Aorta (tissue), 5 donors: ENCODE measurements at places on chromosomes 6 and 20. TPM values are rescaled to one million over a fixed set of nuclear protein-coding genes. Genes with fewer than 3 reads are reported as not detected.

Gene SENP6
- total RNA-seq: 141 TPM

Gene HNF4A
- total RNA-seq: not detected

- no peaks in the 10 kb centered on the region for H3K36me3 ChIP-seq
- DNase-seq: no peak
- H3K27me3 ChIP-seq: no peaks in the 10 kb centered on the region
- no peaks in the 10 kb centered on the region for H3K4me1 ChIP-seq
- H3K4me3 ChIP-seq: no peak overlapping the region
Measured at GRCh38 chr6:129902681-129903080, 41.6 kb upstream of the TMEM244 start.

- no peaks in the 10 kb centered on the region for H3K36me3 ChIP-seq
- H3K4me1 ChIP-seq: no peaks in the 10 kb centered on the region
- no peak overlapping the region for H3K27ac ChIP-seq
Measured at GRCh38 chr6:136501096-136501495, 49.1 kb downstream of the MAP7 start.

DNA sequence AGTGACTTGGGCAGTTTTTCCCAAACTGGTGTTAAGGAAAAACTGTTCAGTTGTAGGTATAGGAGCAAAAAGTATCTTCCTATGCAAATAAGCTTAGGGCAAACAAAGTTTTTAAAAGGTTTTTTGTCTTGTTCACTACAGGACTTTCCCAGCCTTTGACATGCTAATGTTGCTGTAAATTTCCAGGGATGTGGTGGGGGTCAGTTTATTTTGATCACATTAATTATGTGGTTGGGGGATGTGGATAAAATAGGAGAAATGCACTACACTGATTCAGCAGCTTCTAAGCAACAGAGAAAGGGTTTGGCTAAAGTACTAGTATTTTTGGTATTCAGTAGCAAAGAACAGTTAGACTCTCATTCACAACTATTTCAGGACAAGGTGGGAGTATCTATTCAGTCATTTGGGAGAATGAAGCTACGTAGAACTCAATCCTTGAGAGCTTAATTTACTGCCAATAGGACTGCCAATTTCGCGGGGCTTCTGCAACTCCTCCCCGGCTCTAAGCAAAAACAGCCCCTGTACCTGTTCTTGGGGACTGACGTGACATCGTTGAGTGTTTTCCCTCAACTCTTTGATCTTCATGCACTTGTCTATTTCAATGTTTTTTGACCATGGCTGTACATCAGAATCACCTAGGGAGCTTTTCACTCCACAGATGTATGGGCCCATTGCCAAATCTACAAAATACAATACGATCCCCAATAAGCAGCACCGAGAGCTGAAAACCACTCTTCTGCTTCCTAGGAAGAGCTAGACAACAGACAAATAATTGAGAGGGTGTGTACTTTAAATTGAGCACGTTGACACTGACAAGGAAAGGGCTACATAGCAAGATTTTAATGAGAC lies 94.8 kb upstream of the NHSL1 start:
- no peaks in the 10 kb centered on the region for H3K27me3 ChIP-seq
- no peak overlapping the region for H3K27ac ChIP-seq
- DNase-seq: no peak
- H3K36me3 ChIP-seq: no peaks in the 10 kb centered on the region

DNA sequence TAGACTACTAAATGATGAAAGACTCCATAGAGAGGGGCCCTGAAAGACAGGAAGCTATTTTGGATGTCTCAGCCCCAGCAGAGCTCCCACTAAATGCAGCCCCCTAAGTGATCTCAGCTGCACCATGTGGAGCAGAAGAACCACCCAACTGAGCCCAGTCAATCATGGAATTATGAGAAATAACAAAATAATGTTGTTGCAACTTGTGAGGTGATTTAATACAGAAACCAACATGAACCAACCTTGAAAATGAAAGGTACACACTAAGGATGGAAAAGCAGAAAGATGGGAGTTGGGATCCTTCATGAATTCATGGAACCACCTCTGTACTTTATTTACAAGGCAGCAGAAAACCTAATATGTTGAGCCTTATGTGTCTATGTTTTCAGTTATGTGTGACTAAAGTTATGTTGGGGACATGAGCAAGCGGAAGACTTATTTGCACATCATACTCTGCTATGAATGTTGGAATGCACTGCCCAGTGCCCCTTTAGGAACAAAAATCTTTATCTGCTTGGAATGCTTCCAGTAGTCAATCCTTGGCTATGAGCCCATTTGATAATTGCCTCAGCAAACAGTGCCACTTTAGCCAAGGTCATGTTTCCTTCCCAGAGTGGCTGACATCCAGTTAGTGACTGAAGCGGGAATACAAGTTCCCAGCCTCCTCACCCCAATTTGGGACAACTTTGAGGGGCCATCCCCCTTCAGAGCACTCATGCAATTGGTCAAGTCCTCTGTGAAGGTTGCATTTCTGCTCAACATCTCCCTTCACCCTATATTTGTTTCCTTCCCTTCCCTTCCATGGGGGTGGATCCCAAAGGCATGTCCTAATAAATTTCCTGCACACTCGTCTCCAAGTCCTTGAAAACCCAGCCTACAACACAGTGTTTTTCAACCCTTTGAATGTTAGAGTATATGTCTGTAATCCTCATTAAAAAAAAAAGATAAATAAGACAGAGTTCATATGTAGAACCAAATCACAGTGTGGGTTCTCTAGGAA lies 18.4 kb downstream of the TP53RK start:
- no peak overlapping the region for H3K27ac ChIP-seq
- DNase-seq: no peak
- no peaks in the 10 kb centered on the region for H3K27me3 ChIP-seq

Gene TMEM217
- 2.7 TPM for total RNA-seq

Gene EEF1A2
- total RNA-seq: 1.5 TPM

Gene MOG
- total RNA-seq: not detected

- H3K27ac ChIP-seq: no peak overlapping the region
- H3K4me1 ChIP-seq: no peaks in the 10 kb centered on the region
- H3K27me3 ChIP-seq: no peaks in the 10 kb centered on the region
- no peak for DNase-seq
Measured at GRCh38 chr20:46361381-46361780, 45.0 kb downstream of the ELMO2 start.

- no peak overlapping the region for H3K4me3 ChIP-seq
- no peak for DNase-seq
- H3K4me1 ChIP-seq: no peaks in the 10 kb centered on the region
Measured at GRCh38 chr6:22583230-22583629, 13.9 kb downstream of the HDGFL1 start.

DNA sequence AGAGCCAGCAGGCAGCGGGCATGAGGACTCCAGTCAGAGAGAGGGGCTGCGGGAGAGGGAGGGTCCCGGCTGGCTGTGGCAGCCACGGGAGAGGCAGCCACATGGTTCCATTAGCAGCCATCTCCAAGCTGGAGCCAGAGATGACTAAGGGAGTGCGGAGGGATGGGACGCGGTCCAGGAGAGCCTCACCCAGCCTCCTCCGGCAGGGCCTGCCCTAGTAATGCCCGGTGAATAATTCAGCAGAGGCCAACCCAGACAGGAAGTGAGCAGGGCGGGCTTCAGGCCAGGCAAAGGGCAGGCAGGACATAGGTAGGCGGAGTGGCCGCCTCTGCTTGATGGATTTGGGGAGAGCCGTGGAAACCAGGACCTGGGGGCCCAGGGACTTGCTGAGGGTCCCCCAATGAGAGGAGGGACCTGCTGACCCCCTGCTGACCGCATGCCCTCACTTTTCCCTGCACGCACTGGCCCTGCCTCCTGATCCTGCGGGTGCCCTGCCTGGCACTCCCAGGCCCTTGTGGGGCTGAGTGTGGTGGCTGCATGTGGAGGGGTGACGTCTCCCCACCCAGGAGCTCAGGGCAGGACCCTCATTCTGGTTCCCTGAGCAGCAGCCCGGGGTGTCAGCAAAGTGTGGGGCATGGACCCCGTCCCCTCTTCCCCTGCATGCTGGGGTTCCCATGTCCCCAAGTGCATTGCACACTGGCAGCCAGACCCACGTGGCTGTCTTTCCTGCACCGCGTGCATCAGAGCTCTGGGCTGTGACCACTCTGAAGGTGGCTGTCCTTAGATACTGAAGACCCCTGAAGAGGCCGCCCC lies 51.8 kb upstream of the SLCO4A1 start:
- no peak overlapping the region for H3K27ac ChIP-seq
- no peaks in the 10 kb centered on the region for H3K27me3 ChIP-seq
- no peaks in the 10 kb centered on the region for H3K36me3 ChIP-seq

DNA sequence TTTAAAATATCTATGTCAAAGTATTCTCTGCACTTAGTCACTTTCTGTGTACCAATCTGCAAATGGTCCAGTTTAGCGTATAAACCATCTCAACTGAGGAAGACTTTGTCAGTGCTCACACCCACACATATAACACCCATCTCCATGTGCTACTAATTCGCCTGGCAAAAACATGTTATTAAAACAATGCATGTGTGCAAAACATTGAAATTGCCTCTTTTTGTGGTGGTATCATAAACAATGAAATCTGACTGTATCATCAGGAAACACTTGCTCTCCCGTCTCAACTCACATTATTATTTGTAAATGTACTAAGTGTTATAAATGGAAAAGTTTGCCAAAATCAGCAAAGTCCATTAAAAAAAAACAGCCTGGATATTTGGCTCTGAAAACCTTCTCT lies 105.9 kb upstream of the FOXC1 start:
- H3K27ac ChIP-seq: no peak overlapping the region
- no peak overlapping the region for H3K4me3 ChIP-seq
- no peaks in the 10 kb centered on the region for H3K27me3 ChIP-seq
- H3K4me1 ChIP-seq: no peaks in the 10 kb centered on the region
- DNase-seq: no peak

Gene GMNN
- 10.2 TPM for total RNA-seq

DNA sequence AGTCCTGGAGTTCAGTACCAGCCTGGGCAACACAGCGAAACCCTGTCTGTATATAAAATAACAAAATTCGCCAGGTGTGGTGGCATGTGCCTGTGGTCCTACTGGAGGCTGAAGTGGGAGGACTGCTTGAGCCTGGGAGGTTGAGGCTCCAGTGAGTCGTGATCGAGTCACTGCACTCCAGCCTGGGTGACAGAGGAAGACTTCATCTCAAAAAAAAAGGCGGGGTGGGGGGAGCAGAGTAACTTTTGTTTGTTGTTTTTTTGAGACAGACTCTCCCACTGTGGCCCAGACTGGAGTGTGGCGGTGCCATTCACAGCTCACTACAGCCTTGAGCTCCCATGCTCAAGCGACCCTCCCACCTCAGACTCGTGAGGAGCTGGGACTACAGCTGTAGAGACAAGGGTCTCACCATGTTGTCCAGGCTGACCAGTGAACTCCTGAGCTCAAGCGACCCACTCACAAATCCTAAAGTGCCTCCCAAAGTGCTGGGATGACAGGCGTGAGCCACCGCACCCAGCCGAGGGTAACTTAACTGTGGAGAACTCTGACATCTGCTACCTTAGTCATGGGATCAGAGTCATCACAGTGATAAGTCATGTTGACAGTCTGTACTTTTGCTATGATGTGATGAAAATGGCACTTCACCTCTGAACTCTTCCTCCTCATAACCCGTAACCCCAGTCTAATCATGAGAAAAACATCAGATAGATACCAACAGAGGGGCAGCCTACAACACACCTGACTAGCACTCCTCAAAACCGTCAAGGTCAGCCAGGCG lies 16.5 kb downstream of the PEDS1 start:
- H3K36me3 ChIP-seq: no peaks in the 10 kb centered on the region
- no peak overlapping the region for H3K4me3 ChIP-seq
- H3K4me1 ChIP-seq: no peaks in the 10 kb centered on the region
- DNase-seq: no peak
- H3K27me3 ChIP-seq: no peaks in the 10 kb centered on the region

Gene PSORS1C2
- not detected for total RNA-seq

Gene TPX2
- 0.75 TPM for total RNA-seq

Gene CST7
- 3.1 TPM for total RNA-seq

- no peaks in the 10 kb centered on the region for H3K4me1 ChIP-seq
- no peak overlapping the region for H3K4me3 ChIP-seq
- H3K27ac ChIP-seq: no peak overlapping the region
- no peaks in the 10 kb centered on the region for H3K36me3 ChIP-seq
- H3K27me3 ChIP-seq: no peaks in the 10 kb centered on the region
- no peak for DNase-seq
Measured at GRCh38 chr6:137013738-137014602, 30.8 kb downstream of the IL20RA start.

GRCh38 chr6:142478117-142478516 lies 176.3 kb downstream of the ADGRG6 start:
- H3K27me3 ChIP-seq: no peaks in the 10 kb centered on the region
- no peaks in the 10 kb centered on the region for H3K36me3 ChIP-seq
- DNase-seq: no peak

DNA sequence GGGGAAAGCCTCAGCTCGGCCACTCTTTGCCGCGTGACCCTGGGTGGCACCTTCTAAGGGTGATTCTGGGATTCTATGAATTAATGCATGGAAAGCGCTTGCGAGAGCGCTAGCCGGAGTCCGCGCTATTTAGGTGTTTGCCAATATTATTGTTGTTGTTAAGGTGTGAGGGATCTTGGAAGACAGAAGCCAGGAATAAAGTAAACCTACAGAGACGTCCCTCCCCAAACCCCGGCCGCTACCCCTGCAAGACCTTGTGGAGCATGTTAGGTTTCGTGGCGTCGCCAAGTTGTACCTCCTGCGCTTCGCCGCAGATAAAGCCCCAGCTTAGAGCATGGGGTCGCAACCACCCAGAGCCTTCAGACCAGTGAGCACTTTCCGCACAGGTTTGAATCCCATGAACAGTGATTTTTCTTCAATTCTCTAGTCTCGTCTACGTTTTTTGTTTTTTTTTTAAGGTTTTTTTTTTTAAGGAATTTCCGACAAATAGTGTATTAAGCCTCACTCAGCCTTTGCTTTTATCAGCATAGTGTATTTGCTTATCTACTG lies 16.9 kb upstream of the ZSCAN9 start:
- no peaks in the 10 kb centered on the region for H3K27me3 ChIP-seq
- H3K36me3 ChIP-seq: no peaks in the 10 kb centered on the region
- no peaks in the 10 kb centered on the region for H3K4me1 ChIP-seq
- H3K27ac ChIP-seq: no peak overlapping the region
- DNase-seq: no peak

DNA sequence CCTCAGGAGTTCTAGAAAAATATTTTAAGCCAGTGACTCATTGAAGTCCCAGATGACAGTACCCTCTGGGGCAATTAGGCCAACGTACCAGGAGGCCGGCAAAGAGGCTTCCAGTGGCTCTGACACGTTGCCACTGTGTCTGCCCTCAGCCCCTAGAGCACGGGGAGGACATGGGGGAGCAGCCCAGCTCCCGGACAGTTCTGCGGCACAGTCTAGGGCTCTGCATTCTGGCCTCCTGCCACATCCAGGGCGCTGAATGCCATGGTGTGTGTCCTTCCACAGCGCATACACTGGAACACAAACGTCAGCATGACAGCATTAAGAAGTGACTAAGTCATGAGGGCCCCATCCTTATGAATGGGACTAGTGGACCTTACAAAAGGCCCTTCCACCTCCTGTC lies 156.2 kb downstream of the RNASET2 start:
- no peak for DNase-seq
- no peak overlapping the region for H3K4me3 ChIP-seq
- no peaks in the 10 kb centered on the region for H3K36me3 ChIP-seq
- H3K27me3 ChIP-seq: no peaks in the 10 kb centered on the region
- no peaks in the 10 kb centered on the region for H3K4me1 ChIP-seq

- DNase-seq: no peak
- no peaks in the 10 kb centered on the region for H3K27me3 ChIP-seq
- H3K27ac ChIP-seq: no peak overlapping the region
Measured at GRCh38 chr6:158793432-158793831, 25.7 kb downstream of the EZR start.

GRCh38 chr6:151236668-151237401 lies 2.9 kb upstream of the AKAP12 start:
- H3K36me3 ChIP-seq: no peaks in the 10 kb centered on the region
- no peak for DNase-seq
- H3K4me1 ChIP-seq: no peaks in the 10 kb centered on the region
- H3K27me3 ChIP-seq: no peaks in the 10 kb centered on the region

Gene WFDC13
- total RNA-seq: not detected
